Hair follicular keratinocyte (primary cell): ENCODE measurements at places on chromosomes 1 and 21. TPM values are rescaled to one million over a fixed set of nuclear protein-coding genes. Genes with fewer than 3 reads are reported as not detected.

FAM76A gene
- total RNA-seq, result 10.3 and 13.4 TPM in 2 replicates

ADORA3 gene
- total RNA-seq, result not detected in 2 replicates

KIRREL1 gene
- total RNA-seq, result 106 and 128 TPM in 2 replicates

MATN1 gene
- not detected in 2 replicates for total RNA-seq

ANGPTL1 gene
- total RNA-seq, result not detected in 2 replicates

SLC30A2 gene
- total RNA-seq, result not detected in 2 replicates

OR2M3 gene
- not detected in 2 replicates for total RNA-seq

PYHIN1 gene
- total RNA-seq, result not detected in 2 replicates

KLHDC8A gene
- total RNA-seq, result not detected in 2 replicates

CD160 gene
- not detected in 2 replicates for total RNA-seq

ACTL8 gene
- total RNA-seq, result not detected in 2 replicates

LHX4 gene
- total RNA-seq, result not detected in 2 replicates

F13B gene
- not detected in 2 replicates for total RNA-seq
